Astrocyte (in vitro differentiated cells and primary cell): ENCODE measurements at places on chromosomes 13 and 19. TPM values are rescaled to one million over a fixed set of nuclear protein-coding genes. Genes with fewer than 3 reads are reported as not detected.

DNA sequence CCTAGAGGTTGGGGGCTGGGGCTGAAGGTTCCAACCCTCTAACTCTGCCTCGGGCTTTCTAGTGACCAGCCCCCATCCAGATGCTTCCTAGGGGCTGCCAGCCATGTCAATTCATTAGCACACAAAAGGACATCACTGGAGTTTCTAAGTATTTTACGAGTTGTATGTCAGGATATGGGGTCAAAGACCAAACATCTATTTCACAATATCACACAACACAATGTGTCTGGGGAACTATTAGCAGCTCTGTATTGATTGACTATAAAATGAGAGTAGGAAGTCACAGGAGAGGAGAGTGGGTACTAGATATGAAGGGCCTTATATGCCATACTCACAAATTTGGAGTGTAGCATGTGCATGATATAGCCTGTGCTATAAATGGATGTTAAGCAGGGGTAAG is 42.1 kb downstream of the LPAR6 start:
- no peak for DNase-seq

- peak; percentile 54 for DNase-seq
Observed at GRCh38 chr19:58581227-58582141, 8.3 kb upstream of the MZF1 start.

C19orf47 gene
- 18.2 and 20.6 TPM in 2 replicates for total RNA-seq

PET100 gene
- 94.1 and 95.8 TPM in 2 replicates for total RNA-seq

DNA sequence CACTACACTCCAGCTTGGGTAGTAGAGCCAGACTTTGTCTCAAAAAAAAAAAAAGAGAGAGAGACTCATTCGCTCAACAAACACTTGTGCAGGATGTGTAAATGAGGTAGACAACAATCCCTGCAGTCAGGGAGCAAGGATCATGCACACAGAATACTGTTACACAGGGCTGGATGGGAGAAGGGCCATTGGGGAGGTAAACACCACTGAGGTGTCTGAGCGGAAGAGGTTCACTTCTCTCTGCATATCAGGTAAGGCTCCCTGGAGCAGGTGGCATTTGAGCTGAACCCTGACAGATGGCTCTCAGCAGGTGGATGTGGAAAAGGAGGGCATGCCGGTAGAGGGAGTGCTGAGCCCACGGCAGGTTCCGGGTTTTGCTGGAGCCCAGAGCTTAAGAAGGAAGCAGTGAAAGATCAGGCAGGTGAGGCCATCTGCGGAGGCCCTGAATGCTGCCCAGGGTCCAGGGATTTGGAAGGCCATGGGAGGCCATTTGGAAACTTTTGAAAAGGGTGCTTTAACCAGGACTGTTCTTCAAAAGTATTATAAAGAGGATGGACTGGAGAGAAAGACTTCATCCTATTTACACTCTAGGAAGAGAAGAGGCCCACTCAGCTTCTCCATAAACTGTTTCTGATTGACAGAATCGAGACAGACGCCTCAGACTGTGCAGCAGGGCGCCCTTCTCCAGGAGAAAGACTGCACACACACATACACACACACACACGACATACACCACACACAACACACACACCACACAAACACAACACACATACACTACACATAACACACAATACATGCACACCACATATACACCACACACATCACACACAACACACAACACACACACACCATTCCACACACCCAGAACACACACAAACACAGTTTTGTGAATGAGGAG is 199.4 kb downstream of the USP12 start:
- peak; percentile 6 for DNase-seq

- no peak for DNase-seq
Observed at GRCh38 chr19:46931202-46931601, 70.4 kb downstream of the ARHGAP35 start.

- DNase-seq: no peak
Observed at GRCh38 chr13:60944863-60945262, 470.8 kb downstream of the PCDH20 start.

DNA sequence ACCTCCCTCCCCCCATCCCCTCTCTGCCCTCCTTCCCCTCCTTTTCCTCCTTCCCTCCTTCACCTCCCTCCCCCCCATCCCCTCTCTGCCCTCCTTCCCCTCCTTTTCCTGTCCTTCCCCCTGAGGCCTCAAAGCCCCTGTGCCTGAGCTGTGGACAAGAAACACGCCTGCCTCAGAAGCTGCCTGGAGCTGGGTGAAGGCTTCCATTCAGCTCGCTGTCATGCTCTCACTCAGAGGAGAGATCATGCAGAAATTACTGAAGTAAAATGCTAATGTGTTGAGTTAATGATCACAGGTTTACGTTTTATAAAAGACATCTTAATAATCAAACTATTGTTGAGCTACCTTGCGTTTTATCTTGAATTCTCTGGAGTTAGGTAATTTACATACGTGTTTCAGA is 114.5 kb downstream of the ATP11A start:
- DNase-seq: no peak

- DNase-seq: no peak
Observed at GRCh38 chr13:30654430-30654829, 36.7 kb downstream of the USPL1 start.

GRCh38 chr13:91085127-91085526 is 262.4 kb upstream of the MIR17HG start:
- DNase-seq: no peak

- peak; percentile 12 for DNase-seq
Observed at GRCh38 chr13:30313311-30313710, 6.0 kb upstream of the KATNAL1 start.

GRCh38 chr13:91212231-91212630 is 135.3 kb upstream of the MIR17HG start:
- no peak for DNase-seq

GRCh38 chr13:49320975-49321374 is 73.2 kb downstream of the CDADC1 start:
- DNase-seq: no peak

- DNase-seq: peak; percentile 2
Observed at GRCh38 chr19:44202470-44202869, 9.9 kb upstream of the ZNF227 start.

MBD3L2 gene
- total RNA-seq: 0.57 TPM in 1 of 2 replicates, not detected in the other

DNA sequence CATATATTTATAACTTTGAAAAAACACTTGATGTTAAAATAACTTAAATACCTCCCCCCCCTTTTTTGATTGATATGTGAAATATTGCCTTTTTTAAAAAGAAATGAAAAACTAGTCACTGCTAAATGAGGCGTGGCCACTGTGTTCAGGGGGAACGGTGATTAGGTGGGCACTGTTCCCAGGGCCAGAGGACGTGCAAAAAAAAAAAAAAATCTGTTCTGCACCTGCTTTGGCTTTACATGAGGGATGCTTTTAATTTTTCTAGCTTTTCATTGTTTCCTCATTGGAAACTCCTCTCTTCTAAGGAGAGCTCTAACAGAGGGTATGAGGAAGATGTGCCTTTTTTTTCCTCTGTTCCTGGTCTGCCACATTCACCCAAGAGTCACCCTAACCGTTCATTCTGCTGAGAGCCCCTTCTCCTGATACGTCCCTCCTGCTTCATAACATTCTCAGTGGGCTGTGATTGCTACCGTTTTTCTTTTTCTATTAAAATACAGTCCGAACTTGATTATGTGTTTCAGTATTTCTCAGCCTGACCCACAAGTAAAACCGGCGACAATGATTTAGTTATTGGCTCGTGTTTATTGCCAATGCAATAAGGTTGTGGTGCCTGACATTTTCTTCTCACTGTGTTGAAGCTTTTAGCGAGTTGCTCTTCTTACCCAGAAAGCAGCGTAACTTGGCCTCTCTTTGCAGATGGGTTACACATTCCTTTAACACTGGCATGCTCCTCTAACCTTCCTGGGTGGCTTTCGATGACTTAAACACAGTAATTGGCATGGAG is 64.8 kb upstream of the ZNF536 start:
- no peak for DNase-seq

DNA sequence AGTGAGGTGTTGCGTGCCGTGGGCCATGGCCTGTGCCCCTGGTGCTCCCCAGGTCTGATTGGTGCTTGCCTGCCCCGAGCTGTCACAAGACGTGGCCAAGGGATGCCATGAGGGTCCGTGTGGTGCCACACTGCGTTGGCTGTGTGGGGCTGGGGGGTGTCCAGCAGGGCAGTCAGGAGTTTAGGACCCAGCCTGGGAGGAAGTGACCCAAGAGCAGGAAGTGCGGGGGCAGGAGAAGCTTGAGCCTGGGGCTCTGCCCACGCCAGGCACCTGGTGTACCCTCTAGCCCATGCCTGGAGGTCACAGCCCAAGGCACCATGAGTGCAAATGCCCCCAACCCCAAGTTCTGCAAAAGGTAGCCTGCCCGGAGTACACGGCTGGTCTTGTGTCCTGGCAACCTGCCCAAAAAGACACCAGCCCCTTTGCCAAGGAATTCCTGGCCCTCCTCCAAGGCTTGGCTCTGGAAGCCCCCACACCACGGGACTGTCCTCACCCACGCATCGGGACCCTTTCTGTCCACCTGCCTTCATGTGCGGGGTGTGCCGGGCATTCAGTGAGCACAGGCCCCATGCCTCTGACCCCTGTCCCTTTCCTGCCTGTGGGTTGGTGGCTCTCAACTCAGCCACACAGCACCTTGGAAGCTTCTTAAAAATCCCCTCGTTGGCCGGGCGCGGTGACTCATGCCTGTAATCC is 24.9 kb downstream of the MPND start:
- DNase-seq: no peak

DNA sequence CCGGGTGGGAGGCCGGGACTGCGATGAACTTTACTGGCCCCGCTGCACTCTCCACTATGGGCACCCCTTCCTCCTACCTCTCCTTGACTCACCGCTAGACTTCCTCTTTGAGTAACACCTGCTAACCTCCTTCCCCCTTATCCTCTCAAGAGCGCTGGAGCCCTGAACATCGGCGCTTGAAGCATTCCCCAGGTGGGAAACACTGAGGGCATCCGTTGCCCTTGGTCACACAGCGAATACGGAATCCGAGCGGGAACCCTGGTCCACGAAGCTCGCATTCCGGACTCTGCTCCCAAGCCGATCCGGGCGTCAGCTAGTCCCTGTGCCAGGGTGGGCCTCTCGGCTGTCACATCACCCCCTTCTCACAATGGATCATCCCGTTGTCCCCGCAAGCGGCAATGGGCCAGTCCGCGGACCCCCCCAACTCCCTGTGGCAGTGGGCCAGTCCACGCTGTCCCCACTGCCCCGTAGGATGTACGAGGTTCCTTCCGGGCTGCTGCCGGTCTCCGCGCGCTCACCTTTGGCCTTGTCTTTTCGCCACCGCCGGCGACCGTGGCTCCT is 4.2 kb downstream of the LIPE start:
- no peak for DNase-seq

DNA sequence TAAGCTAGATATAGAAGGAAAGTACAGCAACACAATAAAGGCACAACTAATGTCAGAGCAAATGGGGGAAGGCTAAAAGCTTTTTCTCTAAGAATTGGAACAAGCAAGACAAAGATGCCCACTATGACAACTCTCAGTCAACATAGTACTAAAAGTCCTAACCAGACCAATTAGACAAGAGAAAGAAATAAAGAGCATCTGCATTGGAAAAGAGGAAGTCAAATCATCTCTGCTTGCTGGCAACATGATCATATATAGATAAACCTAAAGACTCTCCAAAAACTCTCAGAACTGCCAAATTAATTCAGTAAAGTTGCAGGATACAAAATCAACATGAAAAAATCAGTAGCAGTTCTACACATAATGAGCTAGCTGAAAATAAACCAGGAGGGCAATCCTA is 542.0 kb downstream of the DIAPH3 start:
- DNase-seq: no peak

DNA sequence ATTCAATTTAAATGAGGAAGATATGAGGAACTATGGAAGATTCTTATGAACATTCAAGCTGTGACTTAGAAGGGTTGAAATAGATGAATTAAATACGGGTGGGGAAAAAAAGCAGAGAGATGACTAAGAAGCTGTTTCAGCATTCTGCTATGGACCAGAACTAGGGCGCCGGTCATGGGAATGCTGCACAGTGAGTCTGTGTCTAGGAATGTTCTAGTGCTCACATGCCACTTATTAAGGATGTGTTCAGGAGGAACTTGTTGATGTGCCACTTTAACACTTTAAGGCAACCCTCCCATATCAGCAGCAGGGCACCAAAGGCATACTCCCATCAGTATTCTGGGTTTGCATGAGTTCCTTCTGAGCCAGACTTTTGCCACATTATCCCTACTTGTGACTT is 152.1 kb downstream of the POSTN start:
- DNase-seq: peak; percentile 98

- no peak for DNase-seq
Observed at GRCh38 chr13:58461217-58461616, 829.7 kb downstream of the PCDH17 start.

- DNase-seq: no peak
Observed at GRCh38 chr13:35833031-35833430, 298.2 kb downstream of the DCLK1 start.
